ENCODE measurements at places on chromosomes 4 and X.

GRCh38 chr4:152392079-152392478 is 143.8 kb downstream of the FBXW7 start:
- DNase-seq: no peak

GRCh38 chrX:37315511-37316248 is 33.5 kb upstream of the PRRG1 start:
- DNase-seq: no peak

GRCh38 chr4:4919927-4920326 is 60.5 kb downstream of the MSX1 start:
- no peak for DNase-seq

GRCh38 chr4:87804871-87805270 is 5.5 kb downstream of the IBSP start:
- DNase-seq: no peak

DNA sequence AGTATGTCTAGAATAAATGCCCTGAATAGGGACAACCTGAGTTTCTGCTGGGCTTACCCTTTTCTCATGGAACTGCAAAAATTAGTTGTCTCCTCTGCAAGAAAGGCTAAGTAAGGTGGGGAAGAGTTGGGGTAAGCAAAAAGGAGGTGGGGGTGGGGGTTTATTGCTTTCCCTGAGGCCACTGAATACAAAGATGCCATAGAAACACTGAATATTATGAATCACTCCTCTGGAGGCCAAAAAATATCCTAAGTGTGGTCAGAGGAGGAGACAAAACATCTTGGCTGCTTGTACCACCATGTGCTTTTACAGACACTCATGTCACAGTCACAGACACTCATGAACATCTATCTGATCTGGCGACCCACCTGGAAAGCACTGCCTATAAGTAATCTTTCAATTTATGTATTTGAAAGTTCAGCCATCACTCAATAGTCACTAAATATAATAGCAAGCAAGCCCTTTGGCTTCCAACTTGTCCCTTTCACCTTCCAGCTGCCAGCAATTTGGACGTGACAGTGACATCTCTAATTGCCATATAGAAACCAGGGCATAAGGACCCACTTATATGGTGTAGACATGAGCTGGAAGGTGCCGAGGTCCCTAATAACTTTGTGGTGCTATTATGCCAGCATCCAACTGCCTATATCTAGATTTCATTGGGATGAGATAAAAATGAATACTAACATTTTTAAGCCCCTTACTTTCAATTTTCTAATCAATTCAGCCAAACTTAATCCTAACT is 122.7 kb upstream of the CBR4 start:
- DNase-seq: no peak

DNA sequence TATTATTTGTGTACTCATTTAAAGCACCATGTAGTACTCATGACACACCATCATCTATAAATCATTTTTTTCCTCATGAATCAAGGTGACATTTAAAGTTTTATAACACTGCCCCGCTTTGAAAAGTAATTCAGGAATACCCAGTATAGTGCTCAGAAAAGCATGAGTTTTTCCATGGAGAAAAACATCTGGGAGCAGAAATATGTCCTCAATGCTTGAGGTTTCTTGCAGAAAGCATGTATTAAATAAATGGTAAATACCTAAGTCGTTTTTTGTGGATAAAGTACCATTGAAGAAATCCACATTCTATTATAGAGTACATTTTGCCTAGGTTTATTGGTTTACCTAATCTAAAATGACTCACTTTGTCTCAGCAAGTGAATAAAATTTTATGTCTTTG is 66.2 kb downstream of the UBA6 start:
- DNase-seq: no peak

GRCh38 chr4:75048208-75048879 is 115.4 kb downstream of the PARM1 start:
- DNase-seq: no peak

DNA sequence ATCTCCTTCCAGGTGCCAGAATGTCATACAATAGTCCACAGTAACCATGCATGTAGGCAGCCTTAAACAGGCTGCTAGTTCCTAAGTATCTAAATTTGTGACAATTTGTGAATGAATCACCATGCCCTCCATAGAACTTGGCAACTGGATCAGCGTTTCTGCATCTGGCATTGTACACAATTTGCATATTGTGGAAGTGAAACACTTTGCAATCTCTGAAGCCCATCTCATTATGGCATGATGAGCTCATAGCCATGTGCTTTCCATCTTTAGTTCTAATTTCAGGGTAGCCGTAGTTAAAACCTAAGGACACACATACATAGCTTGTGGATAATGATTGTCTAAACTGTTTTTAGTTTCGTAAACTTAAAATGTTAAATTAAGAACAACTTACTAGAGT is 573.6 kb downstream of the PPP4R3C start:
- DNase-seq: no peak
